NCI-H1930 (cell line): ENCODE measurements at places on chromosomes 1 and 21.

- DNase-seq: no peak
Observed at GRCh38 chr1:182259968-182260367, 131.6 kb downstream of the GLUL start.

GRCh38 chr1:163115887-163116286 lies 46.7 kb downstream of the RGS4 start:
- DNase-seq: no peak

DNA sequence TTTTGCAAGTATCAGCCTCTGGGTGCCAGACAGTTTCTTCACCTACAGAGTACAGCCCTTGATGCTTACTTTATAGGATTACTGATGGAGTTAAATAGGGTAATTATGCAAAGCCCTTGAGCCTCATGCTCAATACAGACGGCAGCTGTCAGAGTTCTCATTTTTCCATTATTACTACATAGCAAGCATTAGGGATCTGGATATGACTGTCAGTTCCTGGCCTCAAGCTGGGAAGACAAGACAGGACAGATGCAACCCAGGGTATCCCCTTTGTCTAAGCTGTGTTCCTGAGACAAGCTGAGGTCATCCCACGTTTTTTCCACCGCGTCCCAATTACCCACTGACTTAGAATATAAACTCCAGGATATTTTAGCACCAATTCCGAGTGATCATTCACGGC lies 94.4 kb downstream of the SLC35F3 start:
- no peak for DNase-seq

GRCh38 chr1:2640626-2641025 lies 7.8 kb upstream of the MMEL1 start:
- no peak for DNase-seq

DNA sequence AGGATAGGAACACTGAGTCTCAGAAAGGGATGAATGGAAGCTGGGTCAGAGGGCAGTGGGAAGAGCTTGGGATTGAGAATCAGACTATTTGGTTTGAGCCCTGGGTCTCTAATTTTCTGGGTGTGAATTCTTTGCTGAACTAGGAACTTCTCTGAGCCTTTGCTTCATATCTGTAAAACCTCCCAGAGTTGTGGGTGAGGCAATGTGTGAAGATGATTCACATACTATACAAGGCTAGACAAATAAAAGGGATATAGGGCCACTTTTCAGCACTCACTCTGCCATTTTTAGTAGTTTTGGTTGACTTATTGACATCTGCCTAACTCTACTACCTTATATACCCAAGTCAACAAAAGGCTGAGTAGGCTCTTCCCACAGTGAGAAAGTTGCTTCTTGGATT lies 77.7 kb upstream of the JUN start:
- DNase-seq: no peak

DNA sequence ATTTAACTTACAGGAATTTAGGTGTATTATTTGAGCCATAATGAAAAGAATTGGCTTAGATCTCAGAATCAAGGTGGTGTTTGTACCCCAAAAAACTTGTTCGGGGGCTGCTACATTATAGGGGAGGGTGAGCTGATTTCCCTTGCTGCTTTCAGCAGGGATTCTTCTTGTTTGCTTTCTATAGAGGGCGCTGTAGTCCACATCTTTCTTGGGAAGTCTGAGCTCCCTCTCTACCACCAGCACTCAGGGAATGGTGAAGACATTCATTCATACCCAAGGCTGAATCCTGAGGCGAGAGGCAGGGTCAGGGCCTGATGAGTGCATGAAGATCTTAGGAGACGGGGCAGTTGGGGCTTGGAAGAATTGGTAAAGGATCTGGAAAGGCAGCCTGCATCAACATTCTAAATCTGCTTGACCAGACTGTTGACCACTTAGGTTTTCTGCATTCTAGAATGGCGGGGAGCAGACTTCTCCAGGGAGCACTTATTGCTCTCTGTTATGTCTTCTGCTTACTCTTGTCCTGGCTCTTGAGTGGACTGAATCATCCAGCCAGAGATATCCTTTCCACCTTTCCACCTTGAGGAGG lies 18.9 kb downstream of the SPATA46 start:
- DNase-seq: no peak

GRCh38 chr1:196259316-196259715 lies 348.9 kb downstream of the KCNT2 start:
- no peak for DNase-seq

- DNase-seq: no peak
Observed at GRCh38 chr1:213333121-213333520, 282.1 kb downstream of the RPS6KC1 start.

- no peak for DNase-seq
Observed at GRCh38 chr1:178397678-178398077, 99.1 kb downstream of the CLEC20A start.

GRCh38 chr1:163315773-163316374 lies 5.9 kb upstream of the NUF2 start:
- no peak for DNase-seq

GRCh38 chr1:9881838-9882249 lies 28.2 kb downstream of the CTNNBIP1 start:
- no peak for DNase-seq

- DNase-seq: no peak
Observed at GRCh38 chr21:20151741-20152140, 846.5 kb upstream of the NCAM2 start.

DNA sequence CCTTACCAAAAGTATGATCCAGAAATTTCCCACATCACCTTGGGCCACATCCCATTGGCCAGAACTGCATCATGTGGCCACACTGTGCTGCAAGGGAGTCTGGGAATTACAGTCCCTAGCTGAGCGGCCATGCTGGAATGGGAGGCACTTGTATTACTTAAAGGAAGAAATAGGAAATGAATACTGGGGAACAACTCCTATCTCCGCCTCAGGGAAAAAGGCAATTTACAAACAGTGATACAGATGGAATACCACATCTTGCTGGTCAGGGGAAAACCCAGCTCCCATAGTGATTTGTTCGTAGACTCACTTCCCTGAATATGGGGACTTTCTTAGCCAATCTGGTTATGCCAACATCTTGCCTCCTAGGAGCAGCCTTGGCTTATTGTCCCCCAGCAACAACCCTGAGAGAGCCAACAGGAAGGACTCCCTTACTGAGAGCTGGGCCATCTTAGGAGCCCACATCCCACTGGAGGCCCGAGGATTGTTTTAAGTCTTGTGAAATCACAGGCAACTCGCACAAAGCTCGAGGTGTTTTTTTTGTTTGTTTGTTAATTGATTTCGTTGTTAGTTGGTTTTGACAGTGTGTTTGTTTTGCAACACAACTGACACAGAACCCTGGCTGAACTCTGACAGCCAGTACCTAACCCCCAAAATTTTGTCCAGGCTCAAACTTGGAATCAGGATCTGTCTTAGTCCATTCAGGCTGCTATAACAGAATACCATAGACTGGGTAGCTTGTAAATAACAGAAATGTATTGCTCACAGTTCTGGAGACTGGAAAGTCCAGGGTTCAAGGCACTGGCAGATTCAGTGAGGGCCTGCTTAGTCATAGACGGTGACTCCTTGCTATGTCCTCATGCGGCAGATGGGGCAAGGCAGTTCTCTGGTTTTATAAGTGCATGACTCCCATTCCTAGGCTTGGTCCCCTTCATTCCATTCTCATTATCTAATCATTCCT lies 14.9 kb downstream of the CDA start:
- DNase-seq: no peak

DNA sequence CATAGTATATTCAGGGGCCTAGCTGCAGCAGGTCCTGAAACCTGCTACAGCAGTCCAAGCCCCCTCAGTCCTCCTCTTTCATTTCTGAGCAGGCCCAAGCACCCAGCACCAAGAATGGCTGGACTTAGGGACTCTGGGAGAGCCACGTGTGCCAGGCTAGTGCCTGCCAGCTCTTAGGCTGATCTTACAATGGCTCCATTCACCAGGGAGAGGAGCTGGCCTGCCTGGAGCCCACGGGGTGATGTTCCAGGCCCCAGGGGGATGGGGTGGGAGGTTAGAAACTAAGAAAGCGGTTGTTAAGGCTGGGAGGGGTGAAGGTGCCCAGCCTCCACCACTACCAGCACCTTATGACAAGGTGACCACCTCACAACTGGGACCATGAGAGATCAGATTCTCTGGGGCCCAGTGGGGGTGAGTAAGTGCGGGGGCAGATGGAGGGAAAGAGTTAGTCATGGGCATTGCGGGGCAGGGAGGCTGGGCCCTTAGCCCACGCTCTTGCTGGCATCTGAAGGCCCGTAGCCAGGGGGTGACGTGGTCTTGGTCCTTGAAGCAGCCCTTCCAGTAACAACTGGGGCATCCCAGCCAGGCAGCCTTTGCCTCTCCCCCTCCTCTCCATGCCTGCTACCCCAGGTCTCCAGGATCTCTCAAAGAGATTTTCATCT lies 30.3 kb upstream of the CLIC4 start:
- no peak for DNase-seq

GRCh38 chr1:107057197-107058133 lies 991 bp downstream of the PRMT6 start:
- DNase-seq: peak; percentile 8

- DNase-seq: no peak
Observed at GRCh38 chr1:232105561-232105960, 479.0 kb downstream of the DISC1 start.

GRCh38 chr1:59766227-59766855 lies 48.4 kb upstream of the HOOK1 start:
- DNase-seq: no peak

GRCh38 chr1:83508485-83509151 lies 490.3 kb downstream of the TTLL7 start:
- no peak for DNase-seq

DNA sequence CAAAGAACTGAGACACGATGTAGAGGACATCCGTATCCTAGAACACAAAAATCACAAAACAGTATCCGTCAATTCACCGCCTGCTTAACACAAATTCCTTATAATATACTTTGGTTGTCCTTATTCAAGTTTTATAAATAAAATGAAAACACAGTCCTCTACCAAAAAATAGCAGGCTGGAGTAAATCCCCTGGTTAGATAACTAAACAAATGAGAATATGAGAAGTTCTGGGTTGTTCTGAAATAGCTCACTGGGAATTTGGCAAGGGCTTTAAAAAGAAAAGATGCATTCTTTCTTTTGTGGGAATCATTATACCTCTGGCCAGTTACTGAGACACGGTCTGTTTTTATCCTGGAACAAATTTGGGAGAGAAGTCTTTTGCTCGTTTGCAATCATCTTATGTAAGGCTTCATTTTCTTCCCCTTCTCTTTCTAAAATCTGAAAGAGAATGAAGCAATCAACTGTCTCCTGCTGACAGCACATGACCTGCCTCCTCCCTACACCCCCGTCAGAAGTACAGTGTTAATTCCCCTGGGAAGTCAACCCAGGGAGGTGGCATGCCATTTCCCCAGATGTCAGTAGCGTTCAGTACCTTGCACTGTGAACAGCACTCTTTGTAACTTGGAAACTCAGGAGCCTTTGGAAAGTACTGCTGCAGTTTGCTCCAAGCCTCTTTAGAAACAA lies 37.1 kb upstream of the RAP1GAP start:
- no peak for DNase-seq

DNA sequence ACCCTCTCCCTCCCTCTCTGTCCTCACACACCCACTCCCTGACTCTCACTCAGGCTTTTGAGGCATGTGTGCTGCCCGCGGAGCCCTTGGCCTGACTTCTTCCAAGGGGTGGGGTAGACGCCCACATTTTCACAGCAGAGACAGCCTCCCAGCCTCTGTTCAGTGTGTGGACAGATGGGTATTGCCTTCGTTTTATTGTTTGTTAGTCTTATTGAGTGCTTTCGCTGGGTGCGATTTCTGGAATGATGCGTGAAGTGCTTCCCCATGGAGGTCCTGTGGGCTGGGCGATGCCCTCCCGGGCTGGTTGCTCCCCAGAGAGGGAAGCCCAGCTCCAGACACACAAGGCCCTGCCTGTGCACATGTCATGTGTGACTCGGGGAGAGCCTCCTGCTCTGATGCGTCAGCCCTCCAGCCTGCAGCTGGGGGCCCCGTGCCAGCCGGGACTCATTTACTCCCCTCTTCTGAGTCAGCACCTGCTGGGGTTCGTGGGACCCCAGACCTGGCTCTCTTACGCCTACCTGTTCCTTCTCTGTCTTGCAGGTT lies 14.7 kb downstream of the PDXK start:
- DNase-seq: no peak

GRCh38 chr1:39673215-39673614 lies 1.3 kb upstream of the NT5C1A start:
- no peak for DNase-seq
